ENCODE measurements at places on chromosomes 3 and 15.

DNA sequence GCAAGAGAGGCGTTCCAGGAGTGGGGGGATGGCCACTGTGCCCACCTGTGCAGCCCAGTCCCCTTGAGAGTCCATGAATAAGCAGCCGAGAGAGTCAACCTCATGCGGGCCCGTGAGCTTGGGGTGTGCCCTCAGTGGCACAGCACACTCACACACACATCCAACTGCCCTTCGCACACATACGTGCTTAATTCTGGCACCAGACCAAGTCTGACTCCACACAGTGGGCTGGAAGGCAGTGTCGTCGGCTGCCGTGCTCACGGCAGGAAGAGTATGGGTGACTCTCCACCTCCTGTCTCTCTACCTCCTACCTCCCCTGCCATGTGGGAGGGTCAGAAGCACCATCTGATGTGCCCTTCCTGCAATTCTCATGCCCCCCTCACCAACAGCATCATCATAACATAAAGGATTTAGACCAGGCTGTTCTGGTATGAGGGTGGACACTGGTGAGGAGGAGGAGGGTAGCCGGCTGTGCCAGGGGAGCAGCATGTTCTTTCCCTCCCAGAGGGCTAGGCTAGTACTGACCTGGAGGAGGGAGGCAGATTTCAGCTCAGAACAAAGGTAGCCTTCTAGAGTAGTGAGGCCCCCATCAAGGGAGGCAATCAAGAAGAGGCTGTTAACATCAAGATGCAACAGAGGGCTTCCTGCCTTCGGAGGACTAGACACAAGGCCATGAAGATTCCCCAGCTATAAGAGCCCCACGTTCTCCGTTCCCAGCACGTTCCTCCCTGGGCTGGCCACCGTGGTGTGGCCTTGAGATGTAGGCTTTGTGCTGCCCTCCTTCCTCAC lies 5.3 kb upstream of the STRA6 start:
- DNase-seq: no peak

- peak; percentile 56 for DNase-seq
Observed at GRCh38 chr3:43369404-43370292, 83.3 kb downstream of the SNRK start.

GRCh38 chr3:161500068-161500796 lies 3.6 kb downstream of the OTOL1 start:
- DNase-seq: no peak

- no peak for DNase-seq
Observed at GRCh38 chr3:164851905-164852304, 226.4 kb downstream of the SI start.

DNA sequence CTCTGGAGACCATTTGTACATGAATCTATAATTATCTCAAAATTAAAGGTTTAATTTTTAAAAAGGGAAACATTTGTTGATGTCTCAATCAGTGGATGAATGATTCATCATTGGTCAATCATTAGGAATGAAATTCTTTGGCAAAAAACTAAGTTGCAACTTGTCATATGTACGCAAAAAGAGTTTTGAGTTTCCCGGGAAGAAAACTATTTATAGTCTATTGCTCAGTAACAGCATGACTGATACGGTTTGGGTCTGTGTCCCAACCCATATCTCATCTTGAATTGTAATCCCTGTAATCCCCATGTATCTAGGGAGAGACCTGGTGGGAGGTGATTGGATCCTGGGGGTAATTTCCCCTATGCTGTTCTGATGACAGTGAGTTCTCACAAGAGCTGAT lies 765.8 kb upstream of the ROBO1 start:
- no peak for DNase-seq

DNA sequence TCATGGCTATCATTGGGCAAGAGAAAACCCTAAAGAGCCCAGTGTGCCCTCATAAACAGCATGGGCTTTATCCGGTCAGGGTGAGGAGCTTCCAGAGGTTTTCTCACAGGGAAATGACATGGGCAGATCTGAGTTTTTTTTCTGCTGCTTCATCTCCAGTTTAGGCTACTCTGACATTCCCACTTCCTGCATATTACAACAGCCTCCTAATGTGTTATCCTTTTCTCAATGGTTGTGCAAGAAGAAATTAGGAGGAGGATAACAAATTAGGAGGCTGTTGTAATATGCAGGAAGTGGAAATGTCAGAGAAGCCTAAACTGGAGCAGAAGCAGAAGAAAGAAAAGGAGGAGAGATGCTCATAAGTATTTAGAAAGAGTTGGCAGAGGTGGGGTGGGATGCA lies 175.6 kb downstream of the MTHFS start:
- DNase-seq: no peak

DNA sequence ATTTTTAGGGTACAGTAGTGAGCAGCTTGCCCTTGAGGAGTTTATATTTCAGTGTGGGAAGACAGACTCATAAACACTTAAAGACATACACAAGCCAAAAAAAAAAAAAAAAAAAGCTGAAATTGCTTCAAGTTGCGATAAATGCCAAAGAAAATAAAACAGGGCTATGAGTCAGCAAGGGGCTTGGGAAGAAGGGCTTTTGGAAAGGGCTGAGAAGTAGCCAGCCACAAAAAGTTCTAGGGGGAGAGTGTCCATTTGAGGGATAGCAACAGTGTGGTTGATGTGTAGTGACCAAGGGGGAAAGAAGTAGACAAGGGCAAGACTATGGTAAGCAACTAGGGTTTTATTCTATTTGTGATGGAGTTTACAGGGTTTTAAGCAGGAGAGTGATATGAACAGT lies 185.5 kb downstream of the ADAMTS9 start:
- DNase-seq: no peak

GRCh38 chr3:53255775-53256703 lies at the start of gene TKT:
TSS of gene TKT (minus strand) at chr3:53256022. CDS start at chr3:53255942, 80 bp downstream.
- DNase-seq: peak; percentile 93

- DNase-seq: no peak
Observed at GRCh38 chr3:29515451-29515850, 234.6 kb downstream of the RBMS3 start.
